H9 (cell line): ENCODE measurements at places on chromosomes 11 and 22. TPM values are rescaled to one million over a fixed set of nuclear protein-coding genes. Genes with fewer than 3 reads are reported as not detected.

CRYBB2 gene
- not detected in 2 replicates for total RNA-seq

AIFM3 gene
- 1.9 and 2.3 TPM in 2 replicates for total RNA-seq

- H3K27me3 ChIP-seq: no peaks in the 10 kb centered on the region
- no peak overlapping the region for H3K4me3 ChIP-seq
- H3K27ac ChIP-seq: no peak overlapping the region
These were observed 13.3 kb upstream of the PRG2 start for GRCh38 chr11:57403802-57404147.

DNA sequence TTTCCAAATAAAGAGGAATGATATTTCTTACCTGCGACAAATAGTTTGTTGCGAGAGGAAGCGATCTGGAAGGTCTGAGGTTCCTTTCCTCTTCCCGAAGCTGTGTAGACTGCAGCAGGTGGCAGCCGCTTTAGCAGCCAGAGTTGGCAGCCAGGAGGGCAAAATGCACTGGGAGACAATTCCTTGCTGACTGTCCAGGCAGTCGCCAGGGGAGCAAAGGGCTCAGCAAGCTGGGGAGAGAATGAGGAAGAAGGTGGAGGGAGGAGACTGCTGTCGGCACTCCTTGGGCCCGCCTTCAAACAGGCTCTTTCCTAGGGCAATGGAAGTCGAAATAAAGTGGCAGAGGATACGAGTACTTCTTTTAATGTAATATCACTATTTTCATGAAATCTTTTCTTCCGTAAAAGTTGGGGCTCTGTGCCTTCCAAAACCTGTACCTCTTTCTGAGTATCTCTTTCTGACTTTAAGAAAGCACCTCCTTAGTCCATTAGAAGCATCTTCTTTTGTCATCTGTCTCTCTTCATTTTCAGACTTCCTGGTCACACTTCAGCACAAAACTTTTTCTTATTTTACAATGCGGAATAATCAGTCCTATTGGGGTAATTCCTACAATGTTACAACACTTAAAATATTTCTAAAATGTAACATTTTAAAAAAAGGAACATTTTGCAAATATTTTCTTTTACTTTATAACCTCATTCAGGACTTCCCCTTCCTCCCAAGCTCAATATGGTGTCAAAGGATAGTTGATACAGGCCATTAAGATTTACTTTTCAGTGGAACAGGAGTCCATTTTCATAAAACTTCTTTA, at the start of gene IL18:
Gene IL18 (minus strand): TSS at position 220 of the 811 bp plus-strand sequence. CDS start 9,041 bp downstream, outside the sequence.
- no peaks in the 10 kb centered on the region for H3K36me3 ChIP-seq
- no peak within 1 kb of the TSS for H3K4me3 ChIP-seq
- peak; percentile 67 for DNase-seq
- no peaks in the 10 kb centered on the region for H3K27me3 ChIP-seq

APOA5 gene
- total RNA-seq: 0.11 TPM in 1 of 2 replicates, not detected in the other

MMP27 gene
- total RNA-seq: not detected in 2 replicates

DNA sequence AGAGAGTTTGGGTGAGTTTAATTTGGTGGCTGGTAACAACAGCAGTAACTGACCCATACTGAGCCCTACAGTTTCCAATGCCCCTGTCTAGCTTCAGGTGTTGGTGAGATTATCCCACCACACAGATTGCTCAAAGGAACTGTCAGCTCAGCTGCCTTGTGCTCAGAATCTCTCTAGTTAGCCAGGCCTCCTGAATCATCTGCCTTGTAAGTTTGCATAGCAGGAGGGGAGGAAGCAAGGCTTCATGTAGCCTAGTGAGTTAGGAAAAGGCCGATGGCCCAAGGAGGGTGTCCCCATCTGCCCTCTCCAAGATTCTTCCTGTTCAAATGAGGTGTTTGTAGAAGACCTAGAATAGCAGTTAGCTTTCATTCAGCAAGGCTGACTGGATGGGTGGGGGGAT, 74.3 kb downstream of the MICAL2 start:
- DNase-seq: no peak
- no peaks in the 10 kb centered on the region for H3K36me3 ChIP-seq
- no peak overlapping the region for H3K27ac ChIP-seq
- H3K4me1 ChIP-seq: no peaks in the 10 kb centered on the region
- H3K27me3 ChIP-seq: no peaks in the 10 kb centered on the region
- no peak overlapping the region for H3K4me3 ChIP-seq

SDF2L1 gene
- total RNA-seq: 36.0 TPM in 2 replicates

DNA sequence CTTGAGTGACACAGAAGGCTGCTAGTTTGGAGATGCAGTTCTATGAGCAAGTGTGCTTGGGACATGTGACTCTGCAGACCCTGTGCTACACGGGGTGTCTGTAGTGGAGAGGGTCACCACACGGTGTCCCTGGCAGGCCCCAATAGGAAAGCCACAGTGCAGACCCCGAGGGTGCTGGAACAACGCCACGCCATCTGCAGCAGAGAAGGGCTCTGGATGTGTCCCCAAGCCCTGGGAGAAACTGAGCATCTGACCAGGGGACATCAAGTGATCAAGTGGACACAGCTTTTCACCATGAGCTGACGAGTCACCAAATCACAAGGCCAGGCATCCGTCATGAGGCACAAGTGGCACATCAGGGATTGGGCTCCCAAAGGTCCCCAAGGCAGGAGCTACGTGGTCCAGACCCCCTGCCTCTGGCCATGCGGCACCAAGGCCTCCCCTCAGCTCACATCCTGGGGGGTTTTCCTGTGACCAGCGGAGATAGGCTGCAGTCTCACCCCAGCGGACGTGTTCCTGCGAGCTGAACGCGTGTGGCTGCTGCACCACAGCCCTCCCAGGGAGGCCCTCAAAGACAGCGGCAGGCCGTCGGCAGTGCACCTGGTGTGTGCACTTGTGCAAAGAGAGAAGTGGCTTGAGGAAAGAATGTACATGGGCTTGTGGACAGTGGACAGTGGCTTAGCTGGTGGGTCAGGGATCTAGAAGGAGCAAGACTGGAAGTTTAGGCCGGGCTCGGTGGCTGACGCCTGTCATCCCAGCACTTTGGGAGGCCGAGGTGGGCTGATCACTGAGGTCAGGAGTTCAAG, 96.7 kb downstream of the RPS6KA4 start:
- DNase-seq: no peak
- no peak overlapping the region for H3K4me3 ChIP-seq

DNA sequence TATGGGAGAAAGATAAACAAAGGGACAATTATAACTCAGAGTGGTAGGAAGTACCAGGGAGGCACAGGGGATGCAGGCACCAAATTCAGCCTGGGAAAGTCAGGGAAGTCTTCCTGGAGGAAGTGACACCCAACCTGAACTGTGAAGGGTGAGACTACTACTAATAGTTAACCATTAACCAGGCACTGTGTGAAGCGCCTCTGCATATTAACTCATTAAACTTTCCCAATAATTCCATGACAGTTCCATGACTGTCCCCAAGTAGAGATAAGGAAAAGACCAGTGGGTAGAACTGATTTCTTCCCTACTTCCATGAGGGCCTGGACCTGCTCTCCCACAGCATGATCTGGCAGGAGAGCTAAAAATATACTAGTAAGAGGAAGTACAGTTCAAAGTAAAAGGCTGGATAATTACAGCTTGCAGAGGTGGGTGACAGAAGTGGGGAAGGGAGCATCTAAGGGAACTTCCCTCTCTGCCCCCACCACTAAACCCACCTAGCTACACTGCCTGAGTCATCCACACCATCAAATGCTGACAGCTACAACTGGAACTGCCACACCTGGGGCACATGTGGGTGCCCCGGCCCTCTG, 4.7 kb upstream of the AP1B1 start:
- no peaks in the 10 kb centered on the region for H3K27me3 ChIP-seq
- H3K4me1 ChIP-seq: no peaks in the 10 kb centered on the region
- no peaks in the 10 kb centered on the region for H3K36me3 ChIP-seq
- H3K4me3 ChIP-seq: no peak overlapping the region
- peak; percentile 8 for DNase-seq
- H3K27ac ChIP-seq: no peak overlapping the region

OR8A1 gene
- total RNA-seq: not detected in 2 replicates

DNA sequence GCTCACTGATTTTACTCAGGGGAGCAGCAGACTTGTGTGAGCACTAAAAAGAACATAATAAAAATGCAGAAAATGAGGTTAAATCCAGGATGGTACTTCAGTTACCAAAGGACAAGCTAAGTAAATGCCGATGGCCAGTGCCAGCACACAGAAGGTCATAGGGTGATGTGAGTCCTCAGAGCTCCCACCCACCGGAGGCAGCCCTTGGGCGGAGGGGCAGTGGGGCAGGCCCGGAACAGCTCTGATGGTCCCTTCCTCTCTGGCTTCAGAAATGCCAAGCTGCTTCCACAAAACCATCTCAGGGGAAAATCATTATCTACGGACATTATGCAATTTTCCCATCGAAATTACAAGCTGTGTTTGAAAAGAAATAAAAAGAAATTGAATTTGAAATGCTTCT, 124.5 kb downstream of the RRAS2 start:
- no peak overlapping the region for H3K4me3 ChIP-seq
- H3K27me3 ChIP-seq: no peaks in the 10 kb centered on the region
- no peak overlapping the region for H3K27ac ChIP-seq
- no peak for DNase-seq

JHY gene
- total RNA-seq: 0.50 and 0.79 TPM in 2 replicates

GRCh38 chr22:24450610-24451009, 23.2 kb downstream of the ADORA2A start:
- DNase-seq: no peak
- no peak overlapping the region for H3K27ac ChIP-seq
- H3K4me3 ChIP-seq: no peak overlapping the region
- H3K36me3 ChIP-seq: no peaks in the 10 kb centered on the region

DNA sequence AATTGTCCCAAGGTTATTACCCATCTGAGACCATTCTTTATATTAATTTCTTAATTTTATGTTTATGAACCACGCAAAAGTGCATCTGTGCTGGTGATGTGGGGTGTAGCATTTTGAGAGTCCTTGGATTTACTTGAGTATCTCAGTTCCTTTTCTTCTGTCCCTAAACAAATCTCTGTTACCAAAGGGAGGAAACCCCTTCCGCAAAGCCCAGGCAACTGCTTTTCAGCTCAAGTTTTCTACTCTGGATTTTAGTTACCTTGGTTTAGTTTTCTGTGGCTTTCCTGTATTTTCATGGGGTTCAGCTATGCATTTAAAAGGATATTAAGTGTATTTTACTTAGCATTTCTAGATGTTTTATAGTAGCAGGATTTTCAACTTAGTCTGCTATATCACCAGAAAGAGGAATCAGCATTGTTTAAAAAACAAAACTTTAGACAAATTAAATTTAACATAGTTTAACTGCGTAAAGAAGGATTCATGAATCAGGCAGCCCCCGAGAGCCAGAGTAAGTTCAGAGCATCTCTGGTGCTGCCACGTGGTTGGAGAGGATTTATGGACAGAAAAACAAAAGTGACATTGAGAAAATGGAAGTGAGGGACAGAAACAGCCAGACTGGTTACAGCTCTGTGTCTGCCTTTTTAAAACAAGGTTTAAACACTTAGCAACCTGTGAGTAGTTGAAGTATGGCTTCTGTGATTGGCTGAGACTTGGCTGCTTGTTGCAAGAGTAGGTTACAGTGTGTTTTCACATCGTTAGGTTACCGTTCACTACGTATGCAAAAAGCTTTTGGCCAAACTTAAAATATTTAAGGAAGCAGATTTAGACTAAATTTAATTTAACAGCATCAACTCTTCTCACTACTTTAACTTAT, 9.6 kb downstream of the ADM start:
- no peaks in the 10 kb centered on the region for H3K36me3 ChIP-seq
- no peak overlapping the region for H3K27ac ChIP-seq

DEFB131B gene
- not detected in 2 replicates for total RNA-seq

SYT13 gene
- total RNA-seq: 4.3 and 6.0 TPM in 2 replicates

GRCh38 chr11:47495856-47496217, 46.9 kb upstream of the RAPSN start:
- no peak overlapping the region for H3K27ac ChIP-seq
- DNase-seq: no peak
- peaks cover under 1% of the 10 kb centered on the region; the same call in 1 of the 2 replicates for H3K4me1 ChIP-seq

VPS51 gene
- 94.7 and 98.5 TPM in 2 replicates for total RNA-seq

TSPAN4 gene
- 63.9 and 64.6 TPM in 2 replicates for total RNA-seq

USP35 gene
- 6.8 and 7.7 TPM in 2 replicates for total RNA-seq

ZNF215 gene
- 18.0 and 18.2 TPM in 2 replicates for total RNA-seq

- no peak overlapping the region for H3K4me3 ChIP-seq
- H3K4me1 ChIP-seq: no peaks in the 10 kb centered on the region; the same call in 1 of the 2 replicates
- no peaks in the 10 kb centered on the region for H3K27me3 ChIP-seq
- H3K36me3 ChIP-seq: no peaks in the 10 kb centered on the region
These were observed 29.1 kb upstream of the LMO2 start for GRCh38 chr11:33920838-33921613.

GAS2 gene
- 1.7 and 1.8 TPM in 2 replicates for total RNA-seq

DNA sequence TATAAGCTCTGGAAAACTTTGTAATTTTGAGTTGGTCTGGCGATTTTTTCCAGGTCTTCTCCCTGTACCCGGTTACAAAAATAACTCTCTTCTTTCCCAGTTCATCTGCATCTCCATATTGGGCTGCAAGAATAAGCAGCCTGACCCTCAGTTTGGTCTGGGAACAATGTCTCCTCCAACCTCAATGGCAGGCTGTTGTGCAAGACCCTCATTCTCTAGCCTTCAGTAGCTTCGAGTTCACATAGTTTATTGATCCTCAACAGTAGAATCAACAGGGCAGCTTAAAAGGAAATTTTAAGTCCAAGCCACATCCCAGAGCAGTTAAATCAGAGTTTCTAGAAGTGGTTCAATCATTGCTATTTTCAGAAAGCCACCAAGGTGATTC, 35.3 kb downstream of the TMPRSS5 start:
- H3K27ac ChIP-seq: no peak overlapping the region
- DNase-seq: no peak
- H3K4me3 ChIP-seq: no peak overlapping the region
- H3K4me1 ChIP-seq: peaks cover 3% of the 10 kb centered on the region; the same call in 1 of the 2 replicates

DNA sequence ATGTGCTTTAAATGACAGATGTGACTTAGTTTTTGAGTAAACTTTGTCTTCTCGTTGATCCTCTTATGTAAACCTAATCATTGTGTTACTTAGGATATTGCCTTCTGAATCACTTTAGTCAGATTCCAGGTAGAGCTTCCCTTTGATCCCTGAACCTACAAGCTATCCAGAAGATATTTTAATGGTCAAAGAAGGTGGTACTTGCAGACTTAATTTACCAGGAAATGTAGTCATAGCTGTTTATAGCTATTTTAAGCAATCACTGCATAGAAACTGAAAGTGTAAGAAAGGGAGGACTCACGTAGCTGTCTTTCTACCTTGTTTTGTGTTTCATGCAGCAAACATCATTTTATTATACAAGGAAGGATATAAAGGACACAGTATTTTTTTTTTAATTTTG, 189.5 kb downstream of the DDX10 start:
- no peak overlapping the region for H3K27ac ChIP-seq
- H3K36me3 ChIP-seq: no peaks in the 10 kb centered on the region; the same call in 2 of the 3 replicates
- no peaks in the 10 kb centered on the region for H3K27me3 ChIP-seq
- no peaks in the 10 kb centered on the region for H3K4me1 ChIP-seq

GRCh38 chr11:88809126-88809525, 256.7 kb downstream of the GRM5 start:
- no peaks in the 10 kb centered on the region for H3K4me1 ChIP-seq
- H3K4me3 ChIP-seq: no peak overlapping the region
- H3K27me3 ChIP-seq: no peaks in the 10 kb centered on the region

MS4A15 gene
- 0.11 TPM in 1 of 2 replicates, not detected in the other for total RNA-seq
